Activated effector memory CD4-positive, alpha-beta T cell treated with Interleukin-2 at 50 U/mL for 16 hours (primary cell): ENCODE measurements at places on chromosomes 2 and 18.
A peak's percentile ranks its signal among the peaks of the same experiment; 100 is the strongest.

- DNase-seq = no peak
These were observed 13.2 kb downstream of the NABP1 start for GRCh38 chr2:191691016-191691735.

GRCh38 chr2:88170472-88170892 is 336 bp downstream of the THNSL2 start:
- no peak for DNase-seq

DNA sequence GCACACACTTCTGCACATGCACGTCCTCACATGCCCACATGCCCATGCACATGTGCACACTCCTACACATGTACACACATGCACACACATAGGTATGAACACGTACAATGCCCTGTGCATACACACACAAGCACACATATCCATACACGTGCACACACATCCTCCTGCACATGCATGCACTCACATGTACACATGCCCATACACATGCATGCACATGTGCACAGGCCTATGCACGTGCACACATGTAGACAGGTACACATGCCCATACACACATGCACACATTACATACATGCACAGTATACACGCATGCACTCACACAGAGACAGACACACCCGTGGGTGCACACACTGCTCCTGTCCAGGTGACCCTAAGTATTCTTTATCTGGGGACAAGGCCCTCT is 34.3 kb downstream of the GPC1 start:
- DNase-seq = no peak

- DNase-seq = no peak
These were observed 291.3 kb upstream of the REG3G start for GRCh38 chr2:78734221-78734620.

DNA sequence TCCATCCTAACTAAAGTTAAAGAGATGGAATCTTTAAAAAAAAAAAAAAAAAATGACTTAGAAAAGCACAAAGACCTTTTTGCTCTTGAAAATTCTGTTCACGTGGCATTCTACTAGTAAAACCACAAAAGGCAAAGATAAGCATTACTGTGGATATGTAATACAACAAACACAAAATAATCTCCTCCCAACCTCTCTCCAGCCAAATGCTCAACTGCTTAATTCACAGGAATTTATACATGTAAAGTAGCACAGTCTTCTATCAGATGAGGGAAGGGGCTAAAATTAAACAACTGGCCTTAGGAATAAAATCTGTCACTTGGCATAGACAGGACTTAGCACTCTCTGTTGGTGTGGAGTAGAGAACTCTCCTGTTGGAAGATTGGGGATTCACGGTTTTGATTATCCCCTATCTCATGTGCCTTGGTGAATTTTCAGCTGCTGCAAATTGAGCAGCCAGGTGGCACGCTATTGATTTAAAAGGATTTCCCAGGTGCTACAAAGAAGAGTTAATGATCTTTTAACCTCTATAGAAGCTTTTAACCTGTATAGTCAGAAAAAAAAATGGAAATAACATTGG is 57.4 kb downstream of the ATIC start:
- DNase-seq = no peak

GRCh38 chr2:161273038-161273760 is 35.0 kb upstream of the PSMD14 start:
- no peak for DNase-seq

- no peak for DNase-seq
These were observed 764.8 kb downstream of the RNF144A start for GRCh38 chr2:7681881-7682461.

- DNase-seq = no peak
These were observed 172.5 kb downstream of the AGAP1 start for GRCh38 chr2:235666213-235666781.

- no peak for DNase-seq
These were observed 176.0 kb downstream of the ACKR3 start for GRCh38 chr2:236745420-236746210.

- DNase-seq = no peak
These were observed at the start of gene MYOM1 for GRCh38 chr18:3219631-3220335. TSS of gene MYOM1 (minus strand) at chr18:3219968. CDS start at chr18:3215223, 4,745 bp downstream.

DNA sequence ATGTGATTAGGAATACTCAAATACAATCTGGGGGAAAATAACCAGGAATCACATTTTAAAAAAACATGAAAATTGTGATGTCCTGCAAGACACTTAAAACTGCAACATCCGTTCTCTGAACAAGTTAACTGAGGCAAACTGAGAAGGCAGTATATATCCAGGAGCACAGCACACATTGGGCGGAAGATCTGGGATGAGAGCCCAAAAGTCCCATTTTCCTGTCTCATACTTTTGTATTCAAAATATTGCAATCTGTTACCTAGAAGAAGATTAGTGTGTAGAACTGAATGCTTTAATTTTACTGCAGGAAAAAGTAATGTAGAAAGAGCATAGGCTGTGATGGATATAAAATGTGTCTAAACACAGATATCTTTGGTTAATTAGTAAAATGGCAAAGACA is 276.8 kb upstream of the FANCL start:
- DNase-seq = no peak

GRCh38 chr18:76328140-76328539 is 166.9 kb downstream of the ZNF516 start:
- no peak for DNase-seq

GRCh38 chr2:42984617-42985016 is 192.2 kb upstream of the HAAO start:
- DNase-seq = no peak

- peak; percentile 58 for DNase-seq
These were observed 109.9 kb upstream of the CAB39 start for GRCh38 chr2:230602562-230603230.

- no peak for DNase-seq
These were observed 37.2 kb downstream of the NLRC4 start for GRCh38 chr2:32227492-32227891.

GRCh38 chr18:37452682-37453385 is 112.8 kb downstream of the CELF4 start:
- no peak for DNase-seq

- no peak for DNase-seq
These were observed 4.2 kb upstream of the SFXN5 start for GRCh38 chr2:73075477-73076373.

- DNase-seq = no peak
These were observed 105.3 kb upstream of the ACVR2A start for GRCh38 chr2:147739508-147739907.

GRCh38 chr2:37349231-37349860 is 4.9 kb downstream of the QPCT start:
- DNase-seq = no peak

GRCh38 chr2:52336951-52337350 is 1305.0 kb upstream of the NRXN1 start:
- DNase-seq = no peak

DNA sequence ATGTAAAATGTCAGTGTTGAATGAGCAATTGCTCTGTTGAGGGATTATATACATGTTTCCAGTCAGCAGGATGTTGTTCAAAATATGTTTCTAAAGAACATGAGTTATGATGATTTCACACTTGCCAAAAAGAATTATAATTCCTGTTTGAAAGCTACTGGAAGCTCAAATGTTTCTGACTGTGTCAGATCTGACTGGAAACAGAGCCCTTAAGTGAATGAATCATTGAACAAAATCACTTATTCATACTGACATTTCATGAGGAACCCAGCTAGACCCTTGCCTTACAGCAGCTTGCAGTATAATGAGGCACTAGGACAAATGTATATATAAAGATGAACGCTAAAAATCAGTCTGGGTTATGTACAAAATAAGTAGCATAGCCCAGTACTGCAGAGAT is 35.4 kb upstream of the ITGAV start:
- no peak for DNase-seq

DNA sequence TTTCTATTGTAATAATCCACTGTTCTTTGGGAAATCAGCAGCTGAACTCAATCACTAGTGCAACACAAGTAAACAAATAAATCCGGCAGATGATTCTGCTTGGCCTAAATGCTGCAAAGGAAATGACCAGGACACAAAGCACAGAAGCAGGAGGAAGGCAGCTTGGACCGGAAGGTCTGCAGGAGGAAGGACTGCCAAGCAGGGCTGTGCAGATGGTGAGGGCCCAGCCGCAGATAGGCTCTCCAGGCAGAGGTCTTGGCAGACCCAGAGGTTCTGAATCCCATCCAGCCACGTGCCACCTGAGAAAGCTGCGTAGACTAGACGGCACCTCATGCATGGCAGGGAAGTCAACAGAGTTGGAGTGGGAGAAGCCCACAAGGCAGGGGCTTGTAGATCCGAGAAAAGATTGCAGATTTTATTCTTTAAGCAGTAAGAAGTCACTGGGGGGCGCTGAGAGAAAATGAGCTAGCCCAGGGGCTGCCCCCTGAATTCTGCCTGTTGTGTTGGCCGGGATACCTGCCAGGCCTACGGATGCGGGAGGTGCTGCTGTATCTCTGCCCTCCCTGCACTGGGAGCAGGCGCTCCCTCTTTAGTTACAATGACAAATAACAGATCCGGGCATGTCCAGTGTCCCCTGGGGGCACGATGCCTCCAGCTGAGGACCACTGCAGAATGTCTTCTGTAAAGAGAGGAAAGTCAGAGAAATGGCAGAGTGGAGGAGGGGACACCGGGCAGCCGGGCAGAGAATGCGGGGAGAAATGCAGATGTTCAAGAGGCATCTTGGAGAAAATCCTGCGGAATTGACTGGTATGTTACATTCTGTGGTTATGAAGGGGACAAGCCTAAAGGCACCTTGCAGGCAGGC is 153.5 kb downstream of the PXDN start:
- DNase-seq = no peak

- DNase-seq = no peak
These were observed 6.7 kb downstream of the CWC22 start for GRCh38 chr2:180000434-180000833.

- DNase-seq = no peak
These were observed 5.6 kb downstream of the KCNE4 start for GRCh38 chr2:223057569-223057968.

DNA sequence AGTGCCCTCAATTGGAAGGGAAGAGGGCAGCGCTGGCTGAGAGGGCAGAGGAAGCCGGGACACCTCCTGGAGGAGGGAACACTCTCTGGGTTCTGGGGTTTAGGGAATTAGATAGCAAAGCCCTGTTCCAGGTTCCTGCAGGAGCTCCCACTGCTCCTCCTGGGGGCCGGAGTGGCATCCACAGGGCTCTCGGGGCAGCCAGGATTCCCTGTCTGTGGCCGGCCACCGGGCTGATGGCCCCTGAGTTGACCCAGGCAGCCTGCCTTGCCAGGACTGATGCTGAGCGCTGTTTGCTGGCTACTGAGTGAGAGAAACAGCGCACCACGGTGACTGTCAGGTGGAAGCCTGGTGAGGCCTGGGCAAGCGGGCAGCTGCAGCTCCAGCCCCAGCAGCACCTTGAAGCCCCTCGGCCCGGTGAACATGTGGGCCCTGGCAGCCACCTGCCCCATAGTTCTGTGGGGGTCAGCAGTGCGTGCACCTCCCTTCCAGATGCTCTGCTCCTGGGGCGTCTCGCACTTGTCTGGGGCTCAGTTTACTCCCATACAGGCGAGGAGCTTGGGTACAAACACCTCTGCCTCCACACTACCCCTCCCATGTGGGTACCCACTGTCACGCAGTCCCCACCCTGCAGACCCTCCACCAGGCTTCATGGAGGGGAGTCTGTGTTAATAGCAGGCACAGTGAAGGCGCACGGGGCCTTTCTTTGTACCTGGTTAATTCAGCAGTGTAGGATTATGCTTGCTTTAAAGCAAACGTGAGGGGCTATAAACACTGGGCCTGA is 7.7 kb upstream of the ALLC start:
- DNase-seq = no peak

GRCh38 chr2:107361751-107362381 is 464.8 kb upstream of the RGPD4 start:
- DNase-seq = no peak
